ENCODE measurements at places on chromosomes 6 and 20.

GRCh38 chr20:36886859-36887751 is 11.2 kb downstream of the TLDC2 start:
- DNase-seq, result peak; percentile 80

DNA sequence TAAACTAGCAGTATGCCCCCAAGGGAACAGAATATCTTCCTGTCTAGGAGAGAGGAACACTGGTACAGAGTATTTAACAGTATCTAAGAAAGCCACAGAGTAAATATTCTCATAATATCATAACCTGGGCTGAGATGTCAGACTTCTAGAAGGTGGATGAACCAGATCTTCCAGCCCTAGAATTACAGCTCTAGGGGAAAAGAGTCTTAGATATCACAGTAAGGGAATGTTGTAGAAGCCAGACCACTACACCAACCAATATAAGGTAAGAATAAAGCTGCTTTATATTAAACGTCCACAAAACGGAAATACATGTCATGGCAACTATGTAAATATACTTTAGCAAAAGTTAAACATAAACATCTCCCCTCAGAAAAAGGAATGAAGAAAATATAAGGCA is 12.4 kb downstream of the SERINC1 start:
- DNase-seq, result no peak

DNA sequence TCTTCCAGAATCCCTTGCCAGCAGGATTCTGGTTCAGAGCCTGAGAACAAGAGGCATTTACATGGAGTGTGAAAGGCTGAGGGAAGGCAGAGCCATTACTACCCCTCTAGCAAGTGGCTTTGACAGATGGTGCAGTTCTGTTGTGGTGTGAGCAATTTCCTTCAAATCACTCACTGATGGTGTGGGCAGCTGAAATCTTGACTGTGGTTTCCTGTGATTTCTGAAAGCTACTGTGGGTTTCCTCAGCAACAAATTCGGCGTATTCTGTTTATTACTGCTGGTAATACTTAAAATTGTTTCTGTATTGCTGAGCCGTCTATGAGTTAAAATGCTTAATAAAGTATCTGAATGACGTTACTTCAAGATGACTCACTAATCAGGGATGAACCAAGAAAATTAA is 181.5 kb upstream of the TCF21 start:
- DNase-seq, result peak; percentile 40

DNA sequence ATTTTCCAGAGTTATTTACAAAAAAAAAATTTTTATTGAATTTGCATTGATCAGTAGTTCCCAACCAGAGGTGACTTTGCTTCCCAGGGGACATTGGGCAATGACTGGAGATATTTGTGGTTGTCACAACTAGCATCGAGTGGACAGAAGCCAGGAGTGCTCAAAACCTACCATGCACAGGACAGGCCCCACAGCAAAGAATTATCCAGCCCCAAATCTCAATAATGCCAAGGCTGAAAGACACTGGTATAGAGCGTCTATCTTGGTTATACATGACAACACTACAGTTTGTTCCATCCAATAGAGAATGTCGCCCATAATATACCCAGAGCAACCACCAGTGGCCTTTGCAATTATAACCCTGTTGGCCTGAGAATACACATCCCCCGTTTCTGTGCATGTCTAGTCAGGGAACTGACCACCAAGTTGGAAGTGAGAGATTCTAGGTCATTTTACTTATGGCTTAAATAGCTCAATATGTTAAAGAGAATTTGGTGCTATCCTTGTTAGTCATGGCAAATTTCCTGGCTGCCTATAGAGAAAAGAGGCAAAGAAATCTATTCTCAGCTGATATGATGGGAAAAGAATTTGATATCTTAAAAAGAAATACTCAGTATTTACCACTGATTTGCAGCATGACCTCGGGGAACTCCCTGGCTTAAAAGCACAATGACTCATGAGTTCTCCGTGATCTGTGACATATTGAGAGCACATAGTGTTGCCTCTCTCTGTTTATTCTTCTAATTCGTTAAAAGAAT is 76.0 kb upstream of the ADTRP start:
- DNase-seq, result no peak

- no peak for DNase-seq
These were observed 66.4 kb downstream of the PKHD1 start for GRCh38 chr6:52020945-52021570.

DNA sequence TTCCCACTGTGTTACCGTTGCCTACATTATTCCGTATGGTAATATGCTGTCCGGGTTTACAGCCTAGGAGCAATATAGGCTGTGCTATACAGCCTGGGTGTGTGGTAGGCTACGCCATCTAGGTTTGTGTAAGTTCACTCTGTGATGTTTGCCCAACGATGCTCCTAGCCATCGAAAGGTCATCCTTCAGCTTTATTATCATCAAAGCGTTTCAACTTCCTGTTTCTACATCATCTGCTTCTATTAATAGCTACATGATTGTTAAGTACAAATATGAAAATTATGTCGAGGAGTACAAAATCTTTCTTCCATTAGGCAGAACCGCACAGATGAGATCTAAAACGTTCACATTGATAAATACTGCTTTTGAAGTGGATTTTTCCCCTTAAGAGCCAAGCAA is 69.9 kb downstream of the PPP1R14C start:
- DNase-seq, result no peak

DNA sequence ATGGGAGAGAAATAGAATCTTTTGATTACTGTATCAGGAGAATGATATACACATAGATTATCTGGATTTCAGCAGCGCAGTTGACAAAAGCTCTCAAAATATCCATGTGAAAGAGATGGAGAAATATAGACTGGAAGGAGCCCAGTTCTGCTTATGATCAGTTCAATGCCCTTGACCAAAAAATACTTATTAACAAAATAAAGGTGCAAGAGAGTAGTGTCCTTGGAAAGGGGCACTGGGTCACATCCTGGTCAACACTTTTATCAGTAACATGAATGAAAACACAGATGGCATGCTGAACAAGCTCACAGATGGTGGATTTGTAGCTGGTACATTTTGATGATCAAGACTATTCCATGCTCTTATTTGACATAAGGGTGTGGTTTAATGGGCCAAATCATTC is 63.9 kb upstream of the PLEKHG1 start:
- no peak for DNase-seq

DNA sequence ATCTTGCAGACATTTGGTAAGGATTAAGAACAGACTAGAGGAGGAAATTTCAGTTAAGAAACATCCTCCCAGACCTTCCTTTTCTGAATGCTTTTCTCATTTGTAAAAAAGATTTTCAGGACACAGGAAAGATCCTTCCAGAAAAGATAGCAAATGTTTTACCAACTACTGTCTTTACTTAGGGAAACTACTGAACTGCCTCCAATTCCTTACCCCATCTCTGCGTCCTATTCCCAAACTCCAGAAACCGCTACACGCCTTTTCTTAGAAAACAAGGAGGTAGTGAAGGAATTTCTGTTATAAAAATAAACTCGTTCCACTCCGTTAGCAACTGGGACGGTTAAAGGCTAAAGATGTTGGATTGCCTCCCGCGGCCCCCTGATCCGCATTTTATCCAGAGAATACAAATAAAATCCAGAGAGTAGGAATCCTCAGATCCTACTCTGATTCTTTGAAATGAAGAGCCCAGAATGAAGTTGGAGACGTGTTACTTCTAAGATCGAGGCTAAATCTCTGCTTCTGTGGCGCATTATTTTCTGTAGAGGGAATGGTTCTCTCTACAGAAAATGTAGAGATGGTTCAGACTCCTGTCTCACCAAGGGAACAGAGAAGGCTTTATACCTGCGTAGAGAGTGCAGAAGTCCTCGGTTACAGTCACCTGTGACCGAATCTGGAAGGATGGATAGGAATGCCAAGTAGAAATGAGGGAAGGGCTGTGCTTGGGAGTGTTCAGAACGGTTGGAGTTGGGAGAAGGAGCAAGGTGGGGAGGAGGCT is 133.0 kb downstream of the GPX5 start:
- no peak for DNase-seq

DNA sequence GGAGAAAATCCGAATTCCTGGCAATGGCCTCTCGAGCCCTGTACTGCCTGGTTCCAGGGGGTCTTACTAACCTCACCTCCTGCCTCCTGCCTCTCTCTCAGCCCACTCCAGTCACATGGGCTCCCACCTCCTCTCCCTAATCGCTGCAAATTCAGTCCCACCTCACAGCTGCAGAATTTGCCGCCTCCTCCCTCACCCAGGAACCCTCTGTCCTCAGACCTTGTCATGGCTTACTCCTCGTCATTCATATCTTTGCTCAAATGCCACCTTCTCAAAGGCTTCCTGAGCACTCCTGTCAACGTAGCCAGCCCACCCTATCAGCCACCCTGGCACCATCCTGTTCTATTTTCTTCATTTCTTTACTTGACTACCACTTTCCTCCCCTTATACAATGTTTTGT is 89.0 kb downstream of the SLC2A10 start:
- no peak for DNase-seq

- DNase-seq, result no peak
These were observed 279.7 kb downstream of the RNGTT start for GRCh38 chr6:88683734-88684133.

GRCh38 chr6:54988576-54988975 is 142.0 kb downstream of the FAM83B start:
- DNase-seq, result no peak

DNA sequence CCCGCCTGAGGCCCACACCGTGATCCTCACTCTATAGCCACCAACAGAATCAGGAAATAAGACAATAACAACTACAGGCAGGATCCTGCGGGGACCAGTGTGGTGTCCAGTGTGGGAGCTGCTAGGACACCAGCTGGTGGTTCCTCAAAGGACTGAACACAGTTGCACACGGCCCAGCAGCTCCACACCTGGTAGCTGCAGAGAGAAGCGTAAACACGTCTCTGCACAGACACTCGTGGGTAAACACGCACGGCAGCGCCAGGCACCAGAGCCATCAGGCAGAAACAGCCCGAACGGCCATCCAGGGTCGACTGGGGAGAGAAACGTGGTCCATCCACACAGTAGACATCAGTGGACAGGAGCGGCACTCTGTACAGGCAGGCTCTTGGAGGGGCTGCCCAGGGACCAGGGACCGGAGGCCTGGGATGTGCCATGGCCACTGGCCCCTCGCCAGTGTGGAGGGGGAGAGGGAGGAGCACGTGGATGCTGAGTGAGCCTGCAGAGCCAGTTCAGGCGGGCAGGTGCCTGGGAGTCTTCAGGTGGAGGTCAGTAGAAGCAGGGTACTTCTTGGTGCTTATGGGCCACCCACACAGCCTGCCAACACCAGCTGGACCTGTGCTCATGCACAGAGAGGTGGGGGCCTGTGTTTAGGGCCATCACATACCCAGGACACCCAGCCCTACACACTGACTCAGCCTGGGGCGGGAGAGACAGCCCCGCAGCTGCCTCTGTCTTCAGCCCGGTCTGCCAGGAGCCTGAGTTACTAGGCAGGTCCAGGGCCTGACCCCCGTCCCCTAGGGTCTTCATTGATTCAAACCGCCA is 7.4 kb upstream of the LAMA5 start:
- DNase-seq, result no peak

GRCh38 chr6:43999628-44000027 is 127.6 kb downstream of the MRPL14 start:
- no peak for DNase-seq

DNA sequence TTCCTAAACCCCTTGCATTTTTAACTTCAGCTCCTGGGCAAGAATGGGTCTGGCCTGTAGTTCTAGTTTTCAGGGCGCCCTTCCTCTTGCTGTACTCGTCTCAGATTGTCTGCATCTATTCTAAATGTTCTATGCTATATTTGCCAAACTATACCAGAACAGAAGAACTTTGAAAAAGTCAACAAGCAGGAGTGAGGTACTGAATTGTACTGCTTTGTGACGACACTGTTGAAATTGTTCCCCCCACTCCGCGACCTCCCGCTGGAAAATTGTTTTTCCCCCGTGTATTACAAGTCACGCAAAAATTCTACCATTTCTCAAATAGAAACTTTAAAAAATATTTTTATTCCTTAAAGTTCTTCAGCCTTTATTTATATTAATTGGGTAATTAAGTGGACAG is 73.9 kb downstream of the CBFA2T2 start:
- no peak for DNase-seq

GRCh38 chr6:49551866-49552129 is 1.3 kb downstream of the C6orf141 start:
- DNase-seq, result no peak

DNA sequence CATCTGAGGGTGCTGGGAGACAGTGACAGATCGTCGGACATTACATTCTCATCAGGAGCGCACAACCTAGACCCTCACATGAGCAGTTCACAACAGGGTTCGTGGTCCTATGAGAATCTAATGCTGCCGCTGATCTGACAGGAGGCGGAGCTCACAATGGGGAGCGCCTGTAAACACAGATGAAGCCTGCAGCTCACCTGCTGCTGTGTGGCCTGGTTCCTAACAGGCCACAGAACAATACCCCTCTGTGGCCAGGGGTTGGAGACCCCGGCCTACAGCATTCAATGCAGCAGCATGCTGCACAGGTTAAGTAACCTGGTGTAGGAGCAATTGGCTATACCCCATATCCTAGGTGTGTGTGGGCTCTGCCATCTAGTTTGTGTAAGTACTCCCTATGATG is 19.5 kb downstream of the ANKRD60 start:
- no peak for DNase-seq

GRCh38 chr6:42338744-42339222 is 112.9 kb downstream of the TRERF1 start:
- DNase-seq, result no peak

- DNase-seq, result no peak
These were observed 11.8 kb downstream of the SMOC2 start for GRCh38 chr6:168452685-168453377.

DNA sequence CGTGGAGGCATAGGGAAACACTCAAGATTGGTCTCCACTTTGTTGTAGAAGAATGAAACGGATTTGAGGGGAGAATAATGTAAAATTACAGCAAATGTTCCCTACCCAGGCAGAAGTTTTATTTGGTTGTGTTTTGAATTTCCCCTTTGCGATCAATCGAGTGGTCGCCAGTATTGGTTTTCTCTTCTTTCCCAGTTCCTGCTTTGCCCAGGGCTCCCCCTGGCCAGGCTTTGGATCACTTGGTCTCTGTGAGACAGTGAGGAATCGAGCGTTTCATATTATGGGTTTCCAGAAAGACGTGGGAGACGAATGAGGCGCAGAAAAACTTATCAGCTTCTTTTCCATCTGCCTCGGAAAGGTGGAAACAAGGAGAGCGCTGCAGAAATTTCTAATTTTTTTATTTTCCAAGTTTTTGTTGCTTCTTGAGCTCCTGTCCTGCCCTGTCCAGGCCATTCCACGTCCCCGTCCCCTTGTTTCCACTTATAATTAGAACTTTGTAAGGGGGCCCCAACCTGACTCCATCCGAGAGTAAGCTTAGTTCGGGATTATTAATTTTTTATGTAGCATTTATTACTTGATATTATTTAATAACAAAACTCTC is 7.5 kb upstream of the TBX18 start:
- DNase-seq, result peak; percentile 49

GRCh38 chr6:168060521-168060931 is 18.5 kb downstream of the FRMD1 start:
- peak; percentile 79 for DNase-seq

GRCh38 chr6:106728296-106728870 is 99.0 kb downstream of the QRSL1 start:
- DNase-seq, result no peak

- peak; percentile 88 for DNase-seq
These were observed 79.8 kb downstream of the NFATC2 start for GRCh38 chr20:51462566-51463276.

GRCh38 chr6:15553736-15554294 is 109.0 kb downstream of the DTNBP1 start:
- no peak for DNase-seq

GRCh38 chr6:158103228-158103627 is 64.8 kb downstream of the SERAC1 start:
- no peak for DNase-seq
